ENCODE measurements at places on chromosomes 6 and 20.

- peak; percentile 52 for DNase-seq
These were observed 28.3 kb upstream of the PREP start for GRCh38 chr6:105431226-105431625.

GRCh38 chr6:53630533-53631226 lies 34.9 kb downstream of the KLHL31 start:
- peak; percentile 13 for DNase-seq

GRCh38 chr6:80217794-80218193 lies 111.3 kb downstream of the BCKDHB start:
- DNase-seq, result no peak

DNA sequence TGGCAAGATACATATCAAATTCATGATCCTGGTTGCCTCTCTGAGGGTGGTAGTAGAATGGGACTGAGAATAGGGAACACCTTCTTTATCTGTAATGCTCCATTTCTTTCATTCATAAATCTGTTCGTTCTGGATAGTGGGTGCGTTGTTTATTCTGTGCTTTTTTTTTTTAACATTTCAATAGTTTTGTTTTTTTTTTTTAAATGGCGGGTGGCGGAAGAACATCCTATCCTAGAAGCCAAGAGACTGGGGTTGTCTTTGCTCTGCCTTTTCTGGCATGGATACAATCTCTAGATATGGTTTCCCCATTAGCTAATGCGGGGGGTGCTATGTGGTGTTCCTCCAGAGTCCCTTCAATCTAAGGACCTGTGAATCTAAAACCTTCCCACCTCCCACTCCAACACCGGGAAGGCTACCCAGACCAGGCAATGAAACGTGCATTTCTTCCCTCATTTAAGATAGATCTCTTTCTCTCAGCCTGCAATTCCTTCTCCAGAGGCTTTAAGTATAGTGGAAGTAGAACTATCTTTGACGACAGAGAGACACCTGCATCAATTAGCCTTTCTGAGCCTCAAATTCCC lies 883 bp upstream of the CCDC28A start:
- DNase-seq, result peak; percentile 27

DNA sequence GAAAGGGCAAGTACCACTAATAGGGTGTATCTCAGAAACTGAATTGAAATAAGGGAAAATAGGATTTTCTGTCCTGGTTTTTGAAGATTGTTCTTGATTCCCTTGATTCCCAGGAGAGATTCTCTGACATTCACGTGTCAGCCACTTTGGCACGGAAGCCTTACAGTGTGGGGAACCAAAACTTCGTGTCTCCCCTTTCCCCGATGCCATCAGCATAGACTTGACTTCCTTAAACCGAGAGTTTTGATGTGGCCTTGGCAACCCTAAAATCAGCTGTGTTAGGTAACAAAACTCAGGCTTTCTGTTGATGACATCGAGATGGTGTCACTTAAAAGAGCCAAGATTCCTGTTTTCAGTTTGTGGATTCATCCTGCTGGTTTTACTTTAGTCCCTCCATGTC lies 7.5 kb downstream of the HMGN4 start:
- DNase-seq, result no peak

DNA sequence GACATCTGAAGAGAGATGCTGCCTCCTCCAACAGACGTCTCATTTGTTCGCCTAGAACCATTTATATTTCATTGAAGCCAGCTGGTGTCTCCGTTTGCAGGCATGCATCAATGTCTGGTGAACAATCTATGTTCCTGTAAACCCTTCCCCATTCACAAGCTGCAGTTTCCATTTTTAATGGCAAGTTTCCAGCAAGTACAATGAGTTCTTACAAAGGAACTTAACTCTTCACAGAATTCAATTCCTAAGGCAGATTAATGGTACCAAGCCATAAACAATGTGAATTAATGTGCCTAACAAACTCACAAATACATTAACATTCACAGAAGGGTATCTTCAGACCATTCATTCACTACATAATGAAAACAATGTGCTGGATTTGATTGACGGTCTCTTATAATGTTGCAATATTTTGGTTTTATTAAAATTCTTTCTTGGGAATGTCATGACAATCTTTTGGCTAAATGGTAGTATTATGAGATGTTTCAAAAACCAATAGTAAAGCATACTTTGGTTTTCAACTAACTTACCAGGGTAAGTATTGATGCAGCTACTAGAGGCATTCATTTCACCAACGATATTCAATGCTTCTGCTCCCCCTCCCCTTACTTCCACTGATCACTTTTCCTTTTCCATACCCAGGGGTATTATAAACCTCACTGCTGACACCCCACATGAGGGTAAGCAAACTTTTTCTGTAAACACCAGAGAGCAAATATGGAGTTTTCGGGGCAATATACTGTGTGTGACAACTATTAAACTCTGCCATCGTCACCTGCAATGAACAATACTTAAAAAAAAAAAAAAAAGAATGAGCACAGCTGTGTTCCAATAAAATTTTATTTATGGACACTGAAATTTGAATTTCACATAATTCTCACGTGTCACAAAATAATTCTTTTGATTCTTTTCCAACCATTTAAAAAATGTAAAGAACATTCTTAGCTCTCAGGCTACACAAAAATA lies 4.2 kb downstream of the AKIRIN2 start:
- DNase-seq, result peak; percentile 34

GRCh38 chr20:35511814-35512420 lies 17.5 kb downstream of the C20orf173 start:
- peak; percentile 16 for DNase-seq

- no peak for DNase-seq
These were observed 168.1 kb downstream of the GRM4 start for GRCh38 chr6:33977606-33978411.

DNA sequence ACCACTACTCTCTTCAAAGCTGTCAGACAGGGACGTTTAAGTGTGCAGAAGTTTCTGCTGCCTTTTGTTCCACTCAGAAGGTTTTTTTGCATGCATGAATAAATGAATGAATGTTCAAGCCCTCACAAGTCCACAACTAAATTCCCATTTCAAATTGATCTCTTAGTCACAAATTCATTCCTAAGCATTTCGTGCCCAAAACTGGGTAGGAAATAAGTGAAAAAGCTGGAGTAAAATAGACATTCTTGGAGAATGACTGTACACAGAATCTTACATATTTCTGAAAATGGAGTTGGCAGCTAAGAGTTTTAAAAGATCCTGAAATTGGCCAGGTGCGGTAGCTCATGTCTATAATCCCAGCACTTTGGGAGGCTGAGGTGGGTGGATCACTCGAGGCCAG lies 117.6 kb downstream of the PERP start:
- no peak for DNase-seq

GRCh38 chr20:3352202-3352601 lies 55.3 kb downstream of the DNAAF9 start:
- peak; percentile 9 for DNase-seq

DNA sequence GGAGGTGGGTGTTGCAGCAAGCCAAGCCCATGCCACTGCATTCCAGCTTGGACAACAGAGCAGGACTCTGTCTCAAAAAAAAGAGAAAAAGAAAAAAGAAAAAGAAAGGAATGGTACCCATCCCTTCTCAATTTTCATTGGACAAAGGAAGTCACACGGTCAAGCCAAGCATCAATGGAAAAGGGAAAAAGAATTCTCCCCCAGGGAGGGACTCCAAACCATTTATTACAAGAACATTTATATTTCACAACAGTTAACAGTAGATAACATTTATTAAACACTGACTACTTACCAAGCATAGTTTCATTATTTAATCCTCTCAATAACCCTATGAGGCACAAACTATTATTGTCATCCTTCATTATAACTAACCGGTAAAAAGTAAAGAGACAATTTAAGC lies 6.6 kb upstream of the KIF13A start:
- DNase-seq, result no peak

DNA sequence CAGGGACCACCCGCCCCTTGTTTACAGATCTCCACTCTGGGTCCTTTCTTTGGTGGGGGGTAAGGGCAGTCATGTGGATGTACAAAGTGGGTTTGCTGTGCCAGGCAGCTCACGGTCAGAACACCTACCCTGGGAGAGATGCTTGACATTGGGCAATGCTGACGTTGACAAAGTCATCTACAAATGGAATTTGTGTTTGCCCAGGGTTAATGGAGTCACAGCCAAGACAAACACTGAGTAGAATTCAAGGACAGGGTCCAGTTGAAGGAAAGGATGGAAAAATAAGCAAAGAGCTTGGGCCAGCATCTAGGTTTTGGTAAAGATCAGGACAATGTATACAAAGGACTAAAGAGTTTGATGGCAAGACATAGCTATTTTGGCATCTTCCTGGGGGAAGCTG lies 54.7 kb downstream of the MOCS1 start:
- DNase-seq, result no peak

DNA sequence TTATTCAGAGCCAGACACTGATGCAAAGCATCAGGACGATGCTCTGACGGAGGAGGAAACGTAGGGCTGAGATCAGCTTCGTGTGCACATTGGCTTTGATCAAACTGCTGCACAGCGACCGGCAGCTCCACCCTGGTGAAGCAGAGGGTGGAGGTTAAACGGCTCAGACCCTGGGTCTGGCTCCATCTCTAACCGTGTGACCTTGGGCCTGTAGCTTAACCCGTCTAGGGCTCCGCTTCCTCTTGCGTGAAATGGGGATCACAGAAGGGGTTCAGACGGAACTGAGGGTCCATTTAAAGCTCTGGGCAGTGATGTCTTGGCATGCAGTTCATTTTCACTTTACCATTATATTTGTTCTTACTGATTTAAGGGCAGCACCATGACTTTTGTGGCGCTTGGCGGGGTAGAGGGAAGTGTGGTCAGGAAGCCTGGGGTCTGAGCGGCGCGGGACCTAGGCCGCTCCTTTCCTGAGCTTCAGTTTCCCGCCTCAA lies 644 bp downstream of the RBL1 start:
- peak; percentile 60 for DNase-seq

- no peak for DNase-seq
These were observed 77.5 kb upstream of the RIPOR2 start for GRCh38 chr6:25013246-25013645.
